ENCODE measurements at places on chromosomes 2 and 18. TPM values are rescaled to one million over a fixed set of nuclear protein-coding genes. Genes with fewer than 3 reads are reported as not detected.

The GPR35 gene
- 1.3 TPM for total RNA-seq

The ARHGEF33 gene
- total RNA-seq = 0.41 TPM

The IL1RL1 gene
- total RNA-seq = 0.15 TPM

The TTN gene
- 0.13 TPM for total RNA-seq

The SLC5A7 gene
- total RNA-seq = not detected

The FAHD2B gene
- total RNA-seq = 15.4 TPM

The SLC4A3 gene
- total RNA-seq = 13.5 TPM

The ANO7 gene
- total RNA-seq = 6.9 TPM

The DNER gene
- 0.31 TPM for total RNA-seq

The TBR1 gene
- not detected for total RNA-seq

The BOLL gene
- total RNA-seq = not detected

The ANKRD30B gene
- not detected for total RNA-seq

The IGFBP2 gene
- 54.8 TPM for total RNA-seq

The ZBTB7C gene
- 0.03 TPM for total RNA-seq

GRCh38 chr2:48483506-48483905, 46.4 kb upstream of the STON1 start:
- DNase-seq = no peak

GRCh38 chr2:238872026-238872425, 24.1 kb downstream of the TWIST2 start:
- no peak for DNase-seq

DNA sequence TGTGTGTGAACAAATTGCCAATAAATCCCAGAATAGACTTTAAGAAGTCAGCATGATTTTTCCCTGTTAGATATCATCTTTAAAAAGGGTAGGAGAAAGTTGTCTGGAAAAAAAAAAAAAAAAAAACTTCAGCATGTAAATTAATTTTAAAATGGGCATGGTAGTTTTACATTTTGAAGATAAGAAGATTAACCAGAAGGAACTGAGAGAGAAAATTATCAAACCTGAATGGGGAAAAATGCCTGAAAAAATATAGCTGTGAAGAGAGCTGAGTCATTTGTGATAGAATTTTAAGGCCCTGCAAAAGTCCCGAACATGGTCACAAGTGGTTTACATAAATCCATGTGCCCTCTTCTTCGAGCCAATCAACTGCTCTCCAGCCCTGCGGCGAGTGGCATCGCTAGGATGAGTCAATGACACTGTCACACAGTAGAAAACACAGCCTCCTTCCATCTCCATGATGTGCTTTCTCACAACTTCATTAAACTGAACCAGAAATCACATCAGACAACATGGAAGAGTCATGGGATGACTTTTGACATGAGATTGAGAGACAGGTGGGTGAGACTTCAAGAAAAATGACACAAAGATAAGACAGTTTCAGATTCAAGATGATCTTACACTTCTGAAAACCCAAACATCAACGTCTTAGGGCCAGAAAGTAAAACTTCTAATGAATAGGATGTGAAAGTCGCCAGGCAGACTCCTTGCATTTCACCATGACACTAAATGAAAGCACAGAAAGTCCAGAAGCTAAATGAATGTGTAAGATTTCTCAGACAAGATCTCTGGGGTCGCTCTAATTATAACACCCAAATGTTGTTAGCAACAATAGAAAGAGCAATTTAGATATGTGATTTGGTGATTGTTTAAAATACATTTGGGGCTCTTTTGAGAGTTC, 273.0 kb upstream of the ID2 start:
- no peak for DNase-seq

DNA sequence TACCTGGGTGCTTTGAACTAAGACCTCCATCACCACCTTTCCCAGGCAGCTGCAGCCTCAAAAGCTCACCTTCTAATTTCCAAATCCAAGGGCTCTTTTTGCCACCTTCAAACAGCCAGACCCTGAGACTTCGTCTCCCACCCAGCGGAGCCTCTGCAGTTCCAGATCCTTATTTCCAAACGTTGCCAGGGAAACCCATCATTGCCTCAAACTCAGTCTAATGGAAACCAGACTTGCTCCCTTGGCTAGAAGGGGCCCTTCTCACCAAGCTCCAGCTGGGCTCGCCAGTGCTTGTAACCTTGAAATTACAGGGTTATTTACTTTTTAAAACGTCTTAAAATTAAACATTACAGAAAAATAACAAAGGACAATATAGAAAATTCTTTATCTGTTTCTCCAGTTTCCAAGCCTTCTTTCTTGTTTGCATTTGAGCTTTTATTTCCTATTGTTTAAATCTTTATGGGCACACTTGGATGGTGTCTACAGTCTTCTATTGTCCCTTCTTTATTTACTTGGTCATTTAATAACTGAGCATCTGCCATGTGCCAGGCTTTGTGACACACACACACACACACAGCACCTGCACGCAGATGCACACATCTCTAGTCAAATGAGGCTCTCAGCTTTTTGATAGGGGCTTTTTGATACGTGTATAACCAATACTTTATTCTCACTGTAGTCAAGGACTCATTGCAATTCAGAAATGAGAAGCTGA, 36.1 kb downstream of the TRPM8 start:
- no peak for DNase-seq

- no peak for DNase-seq
Observed at GRCh38 chr2:182619276-182619675, 96.8 kb upstream of the DNAJC10 start.

GRCh38 chr2:177669625-177670330, 277.2 kb downstream of the AGPS start:
- DNase-seq = no peak

DNA sequence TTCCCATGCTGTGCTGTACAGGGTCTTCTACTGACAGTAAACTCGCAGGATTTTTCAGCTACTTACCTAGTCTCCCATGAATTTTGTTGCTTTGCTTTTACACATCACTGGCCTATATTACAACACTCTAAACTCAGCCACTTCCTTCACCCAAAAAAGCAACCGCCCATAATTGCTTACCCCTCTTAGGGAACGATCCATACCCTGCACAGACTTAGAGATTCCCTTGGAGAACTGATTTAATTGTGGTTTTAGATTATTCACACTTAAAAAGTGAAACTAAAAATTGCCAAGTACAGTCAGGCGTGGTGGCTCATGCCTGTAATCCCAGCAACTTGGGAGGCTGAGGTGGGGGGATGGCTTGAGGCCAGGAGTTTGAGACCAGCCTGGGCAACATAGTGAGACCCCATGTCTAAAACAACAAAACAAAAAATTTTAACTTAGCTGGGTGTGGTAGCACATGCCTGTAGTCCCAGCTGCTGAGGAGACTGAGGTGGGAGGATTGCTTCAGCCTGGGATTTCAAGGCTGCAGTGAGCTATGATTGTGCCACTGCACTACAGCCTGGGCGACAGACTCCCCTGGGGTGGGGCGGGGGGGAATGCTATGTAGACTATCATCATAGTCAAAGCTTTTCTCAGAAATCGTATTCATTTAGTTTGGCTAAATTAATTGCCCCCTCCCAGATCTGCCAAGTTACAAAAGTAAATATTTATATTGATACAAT, 19.3 kb downstream of the MRPL30 start:
- DNase-seq = no peak

GRCh38 chr18:48137374-48138081, 207.1 kb upstream of the SMAD2 start:
- DNase-seq = no peak

- DNase-seq = no peak
Observed at GRCh38 chr18:27143580-27144287, 41.4 kb downstream of the CHST9 start.

DNA sequence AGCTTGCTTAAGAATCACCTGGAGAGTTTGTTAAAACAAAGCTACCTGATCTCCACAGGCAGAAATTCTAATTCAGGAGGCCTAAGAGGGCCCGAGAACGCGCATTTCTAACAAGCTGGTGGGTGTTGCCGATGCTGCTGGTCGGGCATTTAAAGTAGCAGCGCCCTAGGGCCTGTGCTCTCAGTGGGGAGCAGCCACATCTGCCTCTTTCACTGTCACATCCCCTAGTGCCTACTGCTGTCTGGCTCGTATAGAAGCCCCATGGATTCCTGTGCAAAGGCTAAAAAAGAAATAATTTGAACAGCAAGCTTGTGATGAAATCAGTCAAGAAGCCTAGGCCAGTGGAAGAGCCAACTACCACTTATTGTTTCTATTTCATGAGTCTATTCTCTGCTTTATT, 126.7 kb upstream of the SMIM21 start:
- DNase-seq = no peak

GRCh38 chr2:204914708-204915107, 369.4 kb downstream of the PARD3B start:
- no peak for DNase-seq

- no peak for DNase-seq
Observed at GRCh38 chr2:77831471-77831870, 309.3 kb upstream of the LRRTM4 start.

DNA sequence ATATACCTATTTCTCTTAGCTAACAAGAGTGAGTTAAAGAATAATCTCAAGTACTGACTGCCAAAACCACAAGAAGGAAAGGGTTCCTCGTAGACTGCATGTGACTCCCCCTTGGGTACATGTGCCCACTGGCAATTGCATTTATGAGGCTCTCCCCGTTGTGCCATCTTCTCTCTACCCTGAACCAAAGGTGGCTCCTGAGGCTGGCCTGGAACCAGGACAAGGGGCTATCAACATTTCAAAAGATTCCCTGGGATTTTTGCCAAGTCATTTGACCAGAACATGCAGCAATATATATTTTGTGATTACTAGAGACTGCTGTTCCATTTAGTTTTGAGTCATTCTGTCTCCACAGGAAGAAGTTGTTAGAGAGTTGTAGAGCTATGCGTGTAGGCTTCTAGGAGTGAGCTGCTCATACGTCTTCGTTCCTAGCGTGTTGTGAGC, 45.8 kb downstream of the LAMA3 start:
- DNase-seq = no peak

- DNase-seq = no peak
Observed at GRCh38 chr2:88069117-88069516, 1.5 kb downstream of the SMYD1 start.

GRCh38 chr2:20670315-20671035, 3.5 kb downstream of the GDF7 start:
- no peak for DNase-seq

GRCh38 chr18:62328586-62329525, 3.7 kb downstream of the TNFRSF11A start:
- DNase-seq = no peak

DNA sequence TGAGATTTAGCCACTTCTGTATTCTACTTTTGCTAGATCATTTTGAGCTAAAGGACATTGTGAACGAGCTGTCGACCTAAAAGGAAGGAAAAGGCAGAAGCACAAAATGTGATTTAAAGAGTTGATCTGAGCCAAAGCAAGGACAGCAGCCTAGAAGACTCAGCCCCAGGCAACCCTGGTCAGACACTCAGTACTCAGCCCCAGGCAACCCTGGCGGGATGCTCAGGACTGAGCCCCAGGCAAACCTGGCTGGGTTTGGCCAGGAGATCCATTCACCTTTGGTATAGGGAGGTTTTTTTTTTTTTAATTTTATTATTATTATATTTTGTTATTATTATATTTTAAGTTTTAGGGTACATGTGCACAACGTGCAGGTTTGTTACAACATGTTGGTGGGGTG, 34.3 kb upstream of the PXDN start:
- no peak for DNase-seq

GRCh38 chr2:210199854-210200253, 25.4 kb downstream of the ACADL start:
- no peak for DNase-seq

GRCh38 chr2:169303579-169304305, 58.6 kb downstream of the LRP2 start:
- DNase-seq = no peak

GRCh38 chr2:165573534-165574461, 104.3 kb downstream of the CSRNP3 start:
- DNase-seq = no peak

DNA sequence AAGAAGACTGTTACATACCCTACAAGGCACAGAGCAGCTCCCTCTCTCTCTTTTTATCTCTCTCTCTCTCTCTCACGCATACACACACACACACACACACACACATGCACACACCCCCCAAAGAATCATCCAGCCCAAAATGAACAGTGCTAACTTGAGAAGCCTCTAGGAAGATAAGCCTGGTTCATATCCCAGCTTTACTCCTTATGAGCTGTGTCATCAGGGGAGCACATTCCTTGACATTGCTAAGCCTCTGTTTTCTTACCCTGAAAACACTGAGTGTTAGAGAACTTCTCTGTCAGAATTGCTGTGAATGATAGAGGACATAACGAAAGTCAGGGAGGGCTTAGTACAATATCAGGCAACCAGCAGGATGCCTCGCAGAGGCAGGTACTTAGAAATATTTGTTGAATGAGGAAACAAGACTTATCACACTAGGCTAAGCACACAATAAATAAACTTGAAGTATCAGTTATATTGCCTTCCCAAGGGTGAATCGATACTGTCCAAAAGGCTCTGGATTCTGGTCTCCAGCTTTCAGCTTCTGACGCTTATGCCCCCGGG, 725.6 kb upstream of the ID2 start:
- DNase-seq = no peak

GRCh38 chr2:6231166-6231565, 539.0 kb downstream of the SOX11 start:
- DNase-seq = no peak

DNA sequence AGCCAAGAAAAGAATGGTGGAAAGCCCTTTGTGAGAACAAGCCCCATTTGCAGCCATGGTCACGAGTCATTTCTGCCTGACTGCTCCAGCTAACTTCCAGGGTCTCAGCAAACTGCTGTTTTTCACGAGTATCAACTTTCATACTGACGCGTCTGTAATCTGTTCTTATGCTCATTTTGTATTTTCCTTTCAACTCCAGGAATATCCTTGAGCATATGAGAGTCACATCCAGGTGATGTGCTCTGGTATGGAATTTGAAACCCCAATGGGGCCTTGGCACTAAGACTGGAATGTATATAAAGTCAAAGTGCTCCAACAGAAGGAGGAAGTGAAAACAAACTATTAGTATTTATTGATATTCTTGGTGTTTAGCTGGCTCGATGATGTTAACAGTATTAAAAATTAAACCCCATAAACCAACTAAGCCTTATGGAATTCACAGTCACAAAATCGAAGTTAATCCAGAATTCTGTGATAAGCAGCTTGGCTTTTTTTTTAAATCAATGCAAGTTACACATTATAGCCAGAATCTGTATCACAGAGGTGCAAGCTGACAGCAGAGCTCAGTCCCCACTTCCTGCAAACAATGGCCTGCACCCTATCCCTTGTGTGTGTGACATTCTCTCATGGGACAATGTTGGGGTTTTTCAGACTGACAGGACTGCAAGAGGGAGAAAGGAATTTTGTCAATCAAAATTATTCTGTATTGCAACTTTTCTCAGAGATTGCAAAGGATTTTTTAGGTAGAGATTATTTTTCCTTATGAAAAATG, 26.1 kb downstream of the SLC14A1 start:
- no peak for DNase-seq

Measured in Panc1 (cell line).